ENCODE measurements at places on chromosomes 12 and 14.

DNA sequence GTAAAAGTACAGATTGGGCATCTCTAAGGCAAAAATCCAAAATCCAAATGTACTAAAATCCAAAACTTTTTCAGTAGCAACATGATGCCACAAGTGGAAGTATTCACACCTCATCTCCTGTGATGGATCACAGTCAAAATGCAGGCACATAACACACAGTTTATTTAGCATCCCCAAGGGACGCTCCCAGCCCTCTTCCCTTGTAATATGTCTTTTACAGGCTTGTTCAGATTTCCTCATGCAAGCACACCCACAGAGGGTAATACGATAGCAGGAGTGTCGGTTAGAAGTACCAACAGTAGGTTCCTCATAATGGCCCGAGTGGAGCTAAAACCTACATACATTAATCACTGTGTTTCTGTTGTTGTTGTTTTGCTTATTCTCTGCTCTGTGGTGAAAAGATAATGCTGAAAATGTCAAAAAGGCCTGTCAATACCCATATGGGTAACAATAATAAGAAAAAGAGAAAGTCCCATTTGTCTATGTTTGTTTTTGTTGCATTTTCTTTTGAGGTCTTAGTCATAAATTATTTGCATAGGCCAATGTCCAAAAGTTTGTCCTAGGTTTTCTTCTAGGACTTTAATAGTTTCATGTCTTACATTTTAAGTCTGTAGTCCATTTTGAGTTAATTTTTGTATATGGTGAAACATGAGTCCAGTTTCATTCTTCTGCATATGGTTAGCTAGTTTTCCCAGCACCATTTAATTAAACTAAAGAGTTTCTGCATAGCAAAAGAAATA is 133.1 kb downstream of the LRIG3 start:
- DNase-seq, result no peak

DNA sequence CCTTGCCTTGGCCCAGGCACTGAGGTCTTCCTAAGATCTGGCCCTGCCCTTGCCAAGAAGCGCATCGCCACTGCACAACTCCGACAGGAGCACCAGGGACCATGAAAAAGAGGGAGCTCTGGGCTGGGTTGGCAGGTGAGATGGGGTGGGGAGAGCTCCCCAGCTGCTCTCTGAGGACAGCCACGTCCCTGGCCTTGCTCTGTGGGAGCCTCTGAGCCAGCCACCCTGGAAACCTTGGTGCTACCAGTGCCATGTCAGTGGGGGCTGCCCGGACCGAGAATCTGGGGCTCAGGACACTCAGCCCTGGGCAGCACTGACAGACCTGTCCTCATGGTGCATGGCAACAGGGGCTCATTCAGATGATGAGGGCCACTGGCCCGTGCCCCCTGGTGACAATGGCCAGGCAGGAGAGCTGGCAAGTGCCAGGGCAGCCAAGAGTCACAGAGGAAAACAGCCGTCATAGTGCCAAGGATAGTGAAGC is 134.8 kb downstream of the ZFP36L1 start:
- no peak for DNase-seq

GRCh38 chr12:68559246-68559645 is 51.5 kb upstream of the RAP1B start:
- DNase-seq, result no peak

GRCh38 chr14:20116748-20117147 is 6.2 kb downstream of the OR4K17 start:
- no peak for DNase-seq

GRCh38 chr12:5230861-5231260 is 187.2 kb downstream of the KCNA5 start:
- no peak for DNase-seq

GRCh38 chr14:22486675-22487074 is 102.3 kb downstream of the DAD1 start:
- no peak for DNase-seq

DNA sequence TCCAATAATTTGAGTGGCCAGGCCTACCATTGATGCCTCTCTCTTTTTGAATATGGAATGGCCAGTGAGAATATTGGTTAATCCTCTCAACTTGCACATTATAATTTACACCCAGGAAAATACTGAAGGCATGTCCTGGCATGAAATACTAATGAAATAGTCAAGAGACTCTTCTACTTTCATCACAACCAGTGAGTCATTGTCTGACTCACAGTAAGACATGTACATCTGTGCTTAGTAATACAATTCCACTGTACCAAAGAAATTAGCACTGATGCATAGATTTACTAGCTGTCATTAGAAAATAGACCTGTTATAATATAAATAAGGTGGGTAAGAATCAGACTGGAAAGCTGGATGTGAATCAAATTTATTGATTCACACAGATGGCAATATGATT is 31.6 kb downstream of the KCNC2 start:
- no peak for DNase-seq

GRCh38 chr12:50185301-50185895 is 18.2 kb upstream of the CERS5 start:
- DNase-seq, result no peak

DNA sequence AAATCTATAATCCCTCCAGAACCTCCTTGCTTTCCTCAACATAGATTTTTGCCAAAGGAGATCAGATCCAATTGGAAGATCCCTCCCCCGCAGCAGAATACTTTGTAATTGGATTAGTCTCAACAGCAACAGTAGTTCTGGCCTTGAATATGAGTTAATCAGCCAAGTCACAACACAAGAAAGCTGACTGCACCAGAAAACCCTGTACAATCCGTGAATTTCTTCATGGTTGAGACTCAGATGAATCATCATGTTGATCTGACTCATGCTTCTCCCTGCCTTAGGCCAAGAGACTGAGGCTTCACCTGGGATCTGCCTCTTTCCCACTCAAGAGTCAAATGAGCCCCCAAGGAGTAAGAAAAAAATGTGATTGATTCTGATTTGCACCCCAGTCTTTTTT is 3.0 kb upstream of the METTL17 start:
- no peak for DNase-seq

DNA sequence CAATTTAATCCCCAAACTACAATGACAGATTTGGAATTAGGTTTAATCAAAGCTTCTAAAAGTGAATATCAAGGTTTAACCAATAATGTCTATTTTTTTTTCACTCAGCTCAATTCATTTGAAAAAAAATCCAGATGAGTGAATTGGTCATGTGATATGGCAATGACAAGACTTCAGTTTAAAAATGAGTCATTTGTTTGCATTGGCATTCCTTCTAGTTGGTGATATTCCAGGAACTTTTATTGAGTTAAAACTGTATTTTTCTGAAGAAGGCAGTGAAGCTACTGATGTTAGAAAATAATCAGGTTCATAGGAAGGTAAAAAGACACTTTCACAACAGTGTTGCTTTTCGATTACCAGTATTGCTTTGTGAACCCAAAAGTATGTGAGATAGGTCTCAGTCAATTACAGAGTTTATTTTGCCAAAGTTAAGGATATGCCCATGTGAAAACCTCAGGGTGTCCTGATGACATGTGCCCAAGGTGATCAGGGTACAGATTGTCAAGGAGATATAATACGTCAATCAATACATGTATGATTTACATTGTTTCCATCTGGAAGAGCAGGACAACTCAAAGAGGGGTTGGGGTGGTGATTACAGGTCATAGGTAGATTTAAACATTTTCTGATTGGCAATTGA is 1214.9 kb downstream of the GALC start:
- no peak for DNase-seq

- DNase-seq, result no peak
Observed at GRCh38 chr14:34450542-34450915, 11.5 kb downstream of the SPTSSA start.

- no peak for DNase-seq
Observed at GRCh38 chr12:110543252-110543959, 39.7 kb downstream of the PPTC7 start.

- peak; percentile 31 for DNase-seq
Observed at GRCh38 chr14:60327447-60328331, 78.7 kb downstream of the PPM1A start.

DNA sequence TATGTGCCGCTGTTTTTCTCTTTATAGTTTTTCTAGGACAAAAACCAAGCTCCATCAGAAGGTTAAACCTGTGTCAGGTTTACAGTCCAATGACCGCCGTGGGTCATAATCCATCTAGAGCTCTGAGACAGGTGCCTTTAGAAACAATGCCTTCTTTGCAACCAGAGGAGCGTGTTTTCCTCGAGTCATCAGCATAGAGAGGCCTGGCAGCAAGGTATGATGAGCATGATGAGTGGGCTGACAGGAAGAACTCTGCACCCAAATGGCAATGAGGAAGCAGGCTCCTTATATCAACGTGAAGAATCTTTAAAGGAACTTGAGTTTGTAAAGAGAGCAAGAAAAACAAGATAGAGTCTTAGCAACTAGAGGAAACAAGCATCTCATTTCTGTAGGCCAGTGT is 60.5 kb upstream of the NUDT4 start:
- no peak for DNase-seq

- no peak for DNase-seq
Observed at GRCh38 chr12:114852976-114853529, 169.1 kb upstream of the TBX3 start.

- no peak for DNase-seq
Observed at GRCh38 chr12:25009496-25010092, 60.7 kb upstream of the BCAT1 start.

DNA sequence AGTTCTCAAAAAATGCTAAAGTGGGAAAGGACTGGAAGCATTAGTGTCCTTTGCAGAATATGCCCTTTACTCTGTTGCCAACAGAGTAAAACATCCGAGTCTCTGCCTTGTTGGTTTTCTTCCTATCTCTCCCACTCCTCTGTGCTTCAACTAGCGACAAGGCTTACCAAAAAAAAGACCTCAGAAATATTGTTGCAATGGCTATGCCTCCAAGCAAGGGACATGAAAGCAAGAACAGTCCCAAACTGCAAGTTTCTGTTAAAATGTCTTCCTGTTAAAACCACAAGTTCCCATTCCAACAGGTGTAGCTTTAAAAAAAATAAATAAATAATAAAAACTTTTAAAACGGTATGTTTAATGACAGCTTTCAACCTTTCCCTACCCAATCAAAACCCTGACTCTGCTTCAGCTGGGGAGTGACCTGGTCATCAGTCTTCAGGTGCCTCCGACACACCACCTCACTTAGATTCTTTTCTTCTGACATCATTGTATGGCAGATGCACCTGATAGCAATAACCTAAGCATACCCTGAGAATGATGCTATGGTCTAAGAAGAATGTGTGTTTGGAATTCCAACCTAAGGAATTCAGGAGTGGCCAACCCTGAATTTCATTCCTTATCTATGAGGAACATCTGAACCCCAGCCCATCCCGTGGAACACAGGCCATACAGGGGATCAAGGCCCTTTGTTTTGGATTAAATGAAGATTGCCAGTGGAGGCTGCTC is 81.0 kb downstream of the RPS29 start:
- DNase-seq, result no peak

GRCh38 chr12:57726151-57726883 is 12.2 kb downstream of the AGAP2 start:
- DNase-seq, result no peak

- DNase-seq, result no peak
Observed at GRCh38 chr12:49377386-49377785, 10.1 kb downstream of the SPATS2 start.

- no peak for DNase-seq
Observed at GRCh38 chr12:104788840-104789271, 169.2 kb downstream of the SLC41A2 start.

DNA sequence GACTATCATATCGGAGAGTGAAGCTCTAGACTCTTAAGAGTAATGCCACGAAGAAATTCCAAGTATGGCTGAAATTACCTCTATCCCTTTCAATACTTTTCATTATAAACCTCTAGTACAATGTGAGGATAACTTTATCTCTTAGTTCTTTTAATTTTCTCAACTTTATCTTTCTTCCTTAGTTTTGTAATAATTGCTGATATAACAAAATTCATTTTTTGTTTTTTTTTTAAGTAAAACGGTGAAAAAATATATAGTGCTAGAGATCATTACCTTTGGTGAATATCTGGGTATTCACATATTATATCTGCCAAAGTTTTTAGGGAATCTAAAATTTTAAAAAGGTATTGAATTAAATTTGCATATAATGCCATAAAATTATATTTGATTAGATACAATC is 19.5 kb upstream of the DNAAF2 start:
- no peak for DNase-seq

- DNase-seq, result no peak
Observed at GRCh38 chr14:34120185-34120977, 169.5 kb upstream of the EGLN3 start.

DNA sequence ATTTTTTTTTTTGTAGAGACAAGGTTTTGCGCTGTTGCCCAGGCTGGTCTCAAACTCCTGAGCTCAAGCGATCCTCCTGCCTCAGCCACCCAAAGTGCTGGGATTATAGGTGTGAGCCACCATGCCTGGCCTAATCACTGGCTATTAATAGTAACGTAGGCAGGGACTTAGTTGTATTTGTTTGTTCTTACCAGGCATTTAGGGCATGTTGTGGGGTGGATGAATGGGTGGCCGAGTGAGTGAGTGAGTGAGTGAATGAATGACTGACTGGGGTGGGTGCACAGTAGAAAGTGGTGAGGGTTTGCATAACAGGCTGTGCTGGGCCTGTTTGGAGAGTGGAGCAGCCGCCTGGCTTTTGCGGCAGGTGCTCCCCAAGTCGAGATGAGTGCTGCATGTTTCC is 87.0 kb downstream of the FOXN4 start:
- DNase-seq, result no peak

DNA sequence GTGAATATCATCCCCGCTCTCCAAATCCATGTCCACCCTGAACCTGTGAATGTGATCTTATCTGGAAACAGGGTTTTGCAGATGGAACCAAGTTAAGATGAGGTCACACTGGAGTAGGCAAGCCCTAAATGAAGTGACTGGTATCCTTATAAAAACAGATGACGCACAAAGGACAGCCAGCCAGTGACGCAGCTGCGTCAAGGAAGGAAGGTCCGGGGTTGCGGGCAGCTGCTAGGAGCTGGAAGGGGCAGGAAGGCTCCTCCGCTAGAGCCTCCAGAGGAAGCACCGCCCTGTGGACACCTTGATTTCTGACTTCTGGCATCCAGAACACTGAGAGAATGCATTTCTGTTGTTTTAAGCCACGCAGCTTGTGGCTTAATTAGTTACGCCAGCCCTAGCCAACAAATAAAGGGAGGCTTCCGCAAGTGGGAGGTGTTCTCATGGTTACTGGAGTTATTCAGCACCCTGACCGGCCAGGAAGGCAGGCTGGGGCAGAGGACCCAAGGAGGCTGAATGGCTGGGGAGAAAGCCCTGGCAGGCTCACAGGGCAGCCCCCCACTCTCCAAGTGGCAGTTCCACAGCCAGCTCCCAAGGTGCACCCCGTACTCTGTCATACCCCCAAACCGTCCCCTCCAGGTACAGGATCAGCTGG is 127.6 kb upstream of the NCOR2 start:
- peak; percentile 47 for DNase-seq

DNA sequence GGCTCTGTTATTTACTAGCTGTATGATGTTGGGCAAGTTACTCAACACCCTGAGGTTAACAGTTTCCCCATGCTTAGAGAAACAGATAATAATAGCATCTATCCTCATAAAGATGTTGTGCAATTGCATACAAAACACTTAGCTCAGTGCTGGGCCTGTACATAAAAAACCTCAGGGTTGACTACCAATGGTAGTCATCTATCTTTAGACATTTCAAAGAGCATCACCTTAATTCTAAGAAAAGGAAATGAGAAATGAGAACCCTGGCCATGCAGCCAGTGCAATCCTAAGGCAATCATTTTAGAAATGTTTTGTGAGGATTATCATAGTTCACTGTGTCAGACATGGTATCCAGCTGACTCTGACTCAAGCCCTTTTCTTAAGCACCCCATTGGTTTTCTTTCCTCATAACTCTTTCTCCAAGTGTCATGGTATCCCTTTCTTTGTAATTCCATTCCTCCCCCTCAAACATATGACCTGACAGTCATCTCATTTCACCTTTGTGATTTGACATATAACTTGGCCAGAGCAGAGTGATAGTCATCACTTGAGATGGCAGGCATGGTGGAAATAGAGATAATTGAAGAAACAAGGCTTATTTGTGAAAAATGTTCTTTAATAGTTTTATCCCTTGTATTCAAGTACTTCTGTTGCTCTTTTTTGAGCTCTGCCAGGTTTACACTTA is 29.5 kb upstream of the OSBPL8 start:
- peak; percentile 53 for DNase-seq

Data from CD4-positive, alpha-beta T cell treated with Interleukin-4 for 1 hour (primary cell).